ENCODE measurements at places on chromosomes 5 and 9. TPM values are rescaled to one million over a fixed set of nuclear protein-coding genes. Genes with fewer than 3 reads are reported as not detected.

The EIF4E1B gene
- not detected for total RNA-seq

The F2R gene
- 20.4 TPM for total RNA-seq

DNA sequence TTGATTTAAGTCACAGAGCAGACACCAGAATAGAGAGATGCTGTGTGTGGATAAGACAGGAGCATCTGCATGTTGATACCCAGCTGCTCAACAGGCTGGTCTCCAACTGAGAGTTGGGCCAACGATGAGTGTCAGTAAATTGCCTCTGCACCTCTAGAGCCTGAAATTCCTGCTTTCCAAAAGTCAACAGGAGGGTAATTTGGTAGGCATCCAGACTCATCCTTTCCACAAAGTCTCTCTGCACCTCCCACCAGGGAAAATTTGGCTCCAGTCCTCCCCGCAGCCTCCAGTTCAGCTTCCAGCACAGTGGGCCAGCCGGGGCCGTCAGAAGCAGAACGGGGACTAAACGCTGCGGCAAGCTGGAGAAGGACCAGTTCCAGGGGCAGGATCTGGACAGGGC, 136.9 kb downstream of the RFK start:
- DNase-seq: no peak
- no peak overlapping the region for H3K27ac ChIP-seq
- peaks cover 24% of the 10 kb centered on the region for H3K27me3 ChIP-seq
- no peak overlapping the region for H3K4me3 ChIP-seq

DNA sequence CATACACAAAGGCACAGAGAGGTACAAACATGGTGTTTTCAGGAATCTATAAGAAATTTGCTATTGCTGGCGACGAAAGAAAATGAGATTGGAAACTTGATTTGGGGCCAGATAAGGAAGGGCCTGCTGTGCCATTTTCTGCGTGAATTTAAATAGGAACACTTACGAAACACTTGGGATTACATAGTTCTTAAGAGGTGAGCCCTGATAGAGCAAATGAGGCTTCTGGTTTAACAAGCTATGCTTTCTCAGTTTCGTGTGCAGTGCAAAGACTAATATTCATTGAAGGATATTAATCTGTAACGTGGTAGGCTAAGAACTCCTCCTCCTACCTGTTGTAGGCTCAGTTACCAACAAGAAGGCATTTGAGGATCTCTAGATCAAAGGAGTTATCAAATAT, 93.1 kb downstream of the CDK5RAP2 start:
- no peak overlapping the region for H3K27ac ChIP-seq
- DNase-seq: no peak
- peaks cover 11% of the 10 kb centered on the region for H3K4me1 ChIP-seq
- peaks cover 27% of the 10 kb centered on the region for H3K36me3 ChIP-seq

The CFAP77 gene
- not detected for total RNA-seq

DNA sequence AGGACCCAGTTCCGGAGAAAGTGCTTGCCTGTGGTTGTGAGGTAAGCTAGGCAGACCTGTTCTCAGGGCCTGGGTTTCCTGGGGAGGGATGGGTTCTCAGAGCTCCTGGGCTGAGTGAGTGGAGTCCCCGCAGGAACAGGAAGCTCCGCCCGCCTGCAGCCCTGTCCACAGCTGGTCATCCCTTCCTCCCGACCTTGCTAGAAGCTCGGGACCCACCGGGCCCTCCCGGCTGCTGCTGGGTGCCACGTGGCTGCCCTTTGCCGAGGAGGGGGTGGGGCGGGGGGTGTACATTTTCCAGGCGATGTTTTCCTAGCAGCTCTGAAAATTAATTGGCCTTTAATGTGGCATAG, 198.1 kb downstream of the C9orf50 start:
- H3K4me1 ChIP-seq: peaks cover 28% of the 10 kb centered on the region
- H3K27me3 ChIP-seq: no peaks in the 10 kb centered on the region
- H3K27ac ChIP-seq: peak overlapping the region; percentile 75
- no peaks in the 10 kb centered on the region for H3K36me3 ChIP-seq
- no peak for DNase-seq

The ORM1 gene
- not detected for total RNA-seq

The FBP2 gene
- total RNA-seq: not detected

GRCh38 chr9:79224672-79225433, 346.9 kb upstream of the TLE4 start:
- H3K27ac ChIP-seq: no peak overlapping the region
- H3K36me3 ChIP-seq: no peaks in the 10 kb centered on the region
- H3K4me1 ChIP-seq: no peaks in the 10 kb centered on the region
- no peak overlapping the region for H3K4me3 ChIP-seq

GRCh38 chr9:127277099-127277498, 12.5 kb downstream of the GARNL3 start:
- DNase-seq: no peak
- no peak overlapping the region for H3K4me3 ChIP-seq
- no peak overlapping the region for H3K27ac ChIP-seq
- H3K36me3 ChIP-seq: peaks cover 10% of the 10 kb centered on the region
- H3K27me3 ChIP-seq: peaks cover 39% of the 10 kb centered on the region

- H3K4me3 ChIP-seq: no peak overlapping the region
- H3K27me3 ChIP-seq: no peaks in the 10 kb centered on the region
- H3K36me3 ChIP-seq: no peaks in the 10 kb centered on the region
- no peak overlapping the region for H3K27ac ChIP-seq
- DNase-seq: no peak
Measured at GRCh38 chr5:172668594-172669071, 27.6 kb downstream of the NEURL1B start.

GRCh38 chr9:105971986-105972385, 277.6 kb downstream of the TMEM38B start:
- no peaks in the 10 kb centered on the region for H3K36me3 ChIP-seq
- no peaks in the 10 kb centered on the region for H3K27me3 ChIP-seq
- no peaks in the 10 kb centered on the region for H3K4me1 ChIP-seq
- no peak overlapping the region for H3K27ac ChIP-seq
- DNase-seq: no peak
- no peak overlapping the region for H3K4me3 ChIP-seq

- peaks cover 5% of the 10 kb centered on the region for H3K36me3 ChIP-seq
- no peaks in the 10 kb centered on the region for H3K4me1 ChIP-seq
- no peak overlapping the region for H3K4me3 ChIP-seq
- DNase-seq: no peak
- H3K27me3 ChIP-seq: peaks cover 17% of the 10 kb centered on the region
- H3K27ac ChIP-seq: no peak overlapping the region
Measured at GRCh38 chr5:112344540-112344939, 74.5 kb downstream of the EPB41L4A start.

GRCh38 chr5:156591631-156592030, 258.5 kb upstream of the PPP1R2B start:
- DNase-seq: no peak
- no peak overlapping the region for H3K27ac ChIP-seq
- H3K36me3 ChIP-seq: peaks cover 3% of the 10 kb centered on the region
- no peak overlapping the region for H3K4me3 ChIP-seq
- H3K4me1 ChIP-seq: no peaks in the 10 kb centered on the region
- H3K27me3 ChIP-seq: peaks cover 48% of the 10 kb centered on the region

GRCh38 chr5:32406650-32407049, 37.9 kb downstream of the ZFR start:
- H3K36me3 ChIP-seq: peaks cover 22% of the 10 kb centered on the region
- peaks cover 8% of the 10 kb centered on the region for H3K4me1 ChIP-seq
- no peak overlapping the region for H3K4me3 ChIP-seq
- no peak for DNase-seq

The ECSCR gene
- not detected for total RNA-seq

- no peak for DNase-seq
- H3K4me1 ChIP-seq: peaks cover 30% of the 10 kb centered on the region
- H3K4me3 ChIP-seq: no peak overlapping the region
- no peaks in the 10 kb centered on the region for H3K27me3 ChIP-seq
Measured at GRCh38 chr5:81297531-81297930, 3.9 kb upstream of the ZCCHC9 start.

DNA sequence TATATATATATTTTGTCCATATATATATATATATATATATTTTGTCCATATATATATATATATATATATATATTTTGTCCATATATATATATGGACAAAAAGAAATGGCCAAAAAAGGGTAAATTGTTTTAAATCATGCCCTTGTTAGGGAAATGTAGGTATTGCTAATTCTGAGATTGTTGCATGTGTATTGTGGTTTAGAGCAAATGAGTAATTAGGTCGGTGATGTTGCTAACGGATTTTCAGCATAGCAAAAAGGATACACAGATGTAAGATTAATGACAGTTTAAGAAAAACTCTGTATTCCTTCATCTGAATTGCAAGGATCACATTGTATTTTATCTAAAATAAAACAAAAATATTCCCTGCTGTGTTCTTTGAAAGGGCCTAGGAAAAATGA, 40.2 kb downstream of the OSTF1 start:
- H3K36me3 ChIP-seq: peaks cover 15% of the 10 kb centered on the region
- peaks cover 42% of the 10 kb centered on the region for H3K4me1 ChIP-seq
- no peaks in the 10 kb centered on the region for H3K27me3 ChIP-seq

The LMX1B gene
- not detected for total RNA-seq

GRCh38 chr9:98879094-98879962, 64.4 kb upstream of the COL15A1 start:
- H3K4me3 ChIP-seq: no peak overlapping the region
- no peaks in the 10 kb centered on the region for H3K4me1 ChIP-seq
- H3K36me3 ChIP-seq: peaks cover 3% of the 10 kb centered on the region
- no peak overlapping the region for H3K27ac ChIP-seq

- no peaks in the 10 kb centered on the region for H3K4me1 ChIP-seq
- no peaks in the 10 kb centered on the region for H3K36me3 ChIP-seq
- DNase-seq: no peak
- no peak overlapping the region for H3K4me3 ChIP-seq
- H3K27me3 ChIP-seq: no peaks in the 10 kb centered on the region
Measured at GRCh38 chr5:125348221-125348692, 601.8 kb upstream of the ZNF608 start.

- H3K36me3 ChIP-seq: no peaks in the 10 kb centered on the region
- DNase-seq: no peak
- H3K27ac ChIP-seq: no peak overlapping the region
- no peaks in the 10 kb centered on the region for H3K27me3 ChIP-seq
- no peaks in the 10 kb centered on the region for H3K4me1 ChIP-seq
Measured at GRCh38 chr9:108654566-108654965, 201.2 kb downstream of the ACTL7B start.

The IL3 gene
- not detected for total RNA-seq

- H3K36me3 ChIP-seq: no peaks in the 10 kb centered on the region
- H3K4me1 ChIP-seq: no peaks in the 10 kb centered on the region
- H3K27ac ChIP-seq: no peak overlapping the region
- no peaks in the 10 kb centered on the region for H3K27me3 ChIP-seq
- DNase-seq: no peak
Measured at GRCh38 chr5:127925916-127926315, 157.7 kb upstream of the SLC12A2 start.

DNA sequence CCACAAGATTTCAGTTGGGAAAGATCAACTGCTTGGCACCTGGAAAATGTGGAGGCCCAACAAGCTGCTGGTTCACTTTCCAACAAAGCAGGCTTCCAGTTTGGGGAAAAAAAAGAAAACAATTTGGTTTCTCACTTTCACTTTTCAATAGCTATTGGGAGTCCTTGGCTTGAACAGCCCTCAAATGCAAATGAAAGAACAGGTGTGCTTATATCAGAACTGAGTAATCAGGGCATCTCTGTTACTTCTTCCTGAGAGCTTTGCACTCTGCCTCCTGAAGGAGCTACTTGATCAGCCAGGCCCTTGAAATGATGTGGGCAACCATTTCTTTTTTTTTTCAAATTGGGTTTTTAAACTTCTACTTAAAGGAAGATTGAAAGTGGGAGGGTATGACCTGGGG, 73.5 kb downstream of the MFAP3 start:
- H3K27me3 ChIP-seq: peaks cover 32% of the 10 kb centered on the region
- no peak for DNase-seq
- H3K4me3 ChIP-seq: no peak overlapping the region
- H3K36me3 ChIP-seq: no peaks in the 10 kb centered on the region
- no peaks in the 10 kb centered on the region for H3K4me1 ChIP-seq

DNA sequence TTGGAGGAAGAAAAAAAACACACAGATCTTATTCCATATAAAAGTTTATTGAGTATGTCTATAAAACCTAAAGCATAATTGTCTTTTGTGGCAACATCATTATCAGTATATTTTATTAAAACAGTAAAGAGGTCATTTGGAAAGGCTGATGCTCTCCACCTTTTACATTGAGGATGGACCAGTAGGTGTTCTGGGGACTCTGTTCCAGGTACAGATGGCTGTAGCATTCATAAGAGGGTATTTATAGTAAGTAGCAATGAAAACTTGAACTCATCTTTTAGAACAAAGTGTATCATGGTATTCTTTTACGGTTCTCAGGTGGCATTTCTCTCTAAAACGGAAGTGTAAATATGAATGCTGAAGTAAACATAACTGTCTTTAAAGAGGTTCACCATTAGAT, 1.8 kb downstream of the GABRA6 start:
- DNase-seq: no peak
- H3K36me3 ChIP-seq: no peaks in the 10 kb centered on the region
- H3K4me3 ChIP-seq: no peak overlapping the region
- no peaks in the 10 kb centered on the region for H3K27me3 ChIP-seq
- no peaks in the 10 kb centered on the region for H3K4me1 ChIP-seq
- H3K27ac ChIP-seq: no peak overlapping the region

DNA sequence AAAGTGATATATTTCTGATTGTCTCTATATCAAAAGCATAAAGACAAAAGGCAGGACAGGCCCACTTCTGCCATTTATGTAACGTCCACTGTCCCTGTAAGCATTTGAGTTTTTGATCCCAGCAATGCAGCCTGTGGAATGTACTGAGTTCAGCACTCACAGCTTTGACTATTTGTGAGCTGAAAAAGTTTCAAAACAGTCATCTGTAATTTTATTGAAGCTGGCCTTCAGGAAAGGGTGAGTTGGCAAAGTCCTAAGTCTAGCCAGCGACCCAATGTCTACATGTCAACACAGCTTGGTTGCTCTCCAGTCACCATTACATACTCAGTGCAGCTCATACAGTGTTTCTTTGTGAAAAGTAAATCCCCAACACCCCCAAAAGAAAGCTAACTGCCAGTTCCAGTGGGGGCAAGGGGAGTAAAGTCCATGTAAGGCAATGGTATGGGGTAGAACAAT, 9.7 kb downstream of the LIFR start:
- H3K4me3 ChIP-seq: no peak overlapping the region
- peaks cover 16% of the 10 kb centered on the region for H3K27me3 ChIP-seq
- peaks cover 3% of the 10 kb centered on the region for H3K36me3 ChIP-seq
- no peaks in the 10 kb centered on the region for H3K4me1 ChIP-seq
- no peak for DNase-seq

The UGT3A2 gene
- total RNA-seq: not detected

The MYMK gene
- total RNA-seq: not detected

The MED7 gene
- 7.8 TPM for total RNA-seq
